ENCODE measurements at places on chromosomes 5 and 9.

DNA sequence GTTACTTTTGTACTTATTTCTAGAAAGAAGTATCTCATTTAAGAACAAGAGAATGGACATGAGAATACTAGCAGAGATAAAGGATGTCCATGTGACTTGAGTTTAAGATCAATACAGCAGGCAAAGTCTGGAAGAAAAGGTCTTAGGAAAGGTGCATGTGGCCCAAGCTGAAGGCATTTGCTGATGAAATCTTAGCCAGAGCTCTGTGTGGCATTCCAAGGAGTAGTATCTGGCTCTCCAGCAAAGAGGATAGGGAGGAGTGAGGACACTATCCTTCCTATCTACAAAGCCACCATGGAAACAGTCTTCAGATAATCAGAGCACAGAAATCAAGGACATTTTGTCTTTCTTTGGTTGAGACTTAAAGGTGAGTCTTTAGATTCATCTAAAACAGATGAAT, 244.1 kb upstream of the RGMB start:
- DNase-seq: no peak

DNA sequence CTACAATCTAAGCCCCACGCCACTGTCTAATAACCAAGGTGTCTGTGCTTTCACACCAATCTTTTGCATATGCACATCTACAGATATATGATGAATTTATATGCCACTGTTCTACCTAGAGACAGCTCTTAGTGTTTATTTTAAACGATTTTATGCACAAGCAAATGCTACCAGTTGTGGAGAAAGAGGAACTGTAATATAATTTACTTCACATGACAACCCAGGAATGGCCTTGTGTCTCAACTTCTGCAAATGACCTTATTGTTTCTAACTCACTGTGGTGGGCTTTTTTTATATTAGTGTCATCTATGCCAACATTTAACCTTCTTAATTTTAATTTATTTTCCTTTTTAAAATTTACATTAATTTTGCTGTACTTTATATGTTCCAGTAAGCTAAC, 531.1 kb upstream of the TLE4 start:
- DNase-seq: no peak

DNA sequence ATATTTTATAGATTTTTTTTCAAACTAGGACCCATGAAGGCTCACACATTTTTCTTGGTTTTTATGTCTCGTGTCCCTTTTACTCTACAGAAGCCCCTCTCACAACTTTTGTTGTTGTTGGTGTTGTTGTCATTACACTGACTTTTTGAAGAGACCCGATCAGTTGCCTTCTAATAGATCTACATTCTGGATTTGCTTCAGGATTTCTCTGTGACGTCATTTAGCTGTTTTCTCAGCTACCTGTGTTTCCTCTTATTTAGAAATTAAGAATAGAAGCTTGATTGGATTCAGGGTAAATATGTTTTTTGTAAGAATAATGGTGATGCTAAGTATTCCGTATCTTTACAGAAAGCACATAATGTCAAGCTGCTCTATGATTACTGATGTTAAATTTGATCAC, 213.3 kb upstream of the ZNF462 start:
- DNase-seq: no peak

DNA sequence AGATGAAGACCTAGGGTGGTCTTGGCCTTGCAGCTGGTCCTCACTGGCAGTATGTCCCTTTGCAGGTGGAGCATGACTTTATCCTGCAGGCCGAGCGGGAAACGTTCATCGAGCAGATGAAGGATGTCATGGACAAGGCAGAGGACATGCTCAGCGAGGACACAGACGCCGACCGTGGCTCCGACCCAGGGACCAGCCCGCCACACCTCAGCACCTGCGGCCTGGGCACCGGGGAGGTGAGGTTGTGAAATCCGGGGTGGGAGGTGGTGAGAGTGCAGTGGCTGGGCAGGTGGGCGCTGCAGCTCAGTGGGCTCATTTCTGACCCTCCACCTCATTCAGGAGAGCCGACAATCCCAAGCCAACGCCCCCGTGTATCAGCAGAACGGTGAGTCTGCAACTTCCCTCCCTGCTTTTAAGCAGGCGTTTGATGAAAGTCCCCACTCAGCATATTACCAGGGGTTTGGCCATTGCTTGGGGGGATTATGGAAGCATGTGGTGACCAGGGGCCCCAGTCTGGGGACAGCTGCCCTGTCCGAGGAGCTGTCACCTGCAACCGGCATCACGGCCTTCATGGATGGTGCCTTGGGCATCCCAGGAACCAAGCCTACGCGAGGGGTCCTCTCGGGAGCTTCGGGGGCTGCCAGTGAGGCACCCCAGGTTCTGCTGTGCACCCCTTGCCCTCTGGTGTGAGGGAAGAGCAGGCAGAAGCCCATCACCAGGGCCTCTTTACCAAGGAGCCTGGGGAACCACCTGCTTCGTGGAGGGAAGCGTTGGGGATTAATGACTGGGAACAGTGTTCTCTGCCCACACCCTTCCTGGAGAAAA, 84.0 kb downstream of the WNK2 start:
- no peak for DNase-seq

GRCh38 chr9:129208207-129209032, 30.4 kb upstream of the IER5L start:
- DNase-seq: no peak

- no peak for DNase-seq
Measured at GRCh38 chr9:32906213-32906612, 95.2 kb downstream of the APTX start.

DNA sequence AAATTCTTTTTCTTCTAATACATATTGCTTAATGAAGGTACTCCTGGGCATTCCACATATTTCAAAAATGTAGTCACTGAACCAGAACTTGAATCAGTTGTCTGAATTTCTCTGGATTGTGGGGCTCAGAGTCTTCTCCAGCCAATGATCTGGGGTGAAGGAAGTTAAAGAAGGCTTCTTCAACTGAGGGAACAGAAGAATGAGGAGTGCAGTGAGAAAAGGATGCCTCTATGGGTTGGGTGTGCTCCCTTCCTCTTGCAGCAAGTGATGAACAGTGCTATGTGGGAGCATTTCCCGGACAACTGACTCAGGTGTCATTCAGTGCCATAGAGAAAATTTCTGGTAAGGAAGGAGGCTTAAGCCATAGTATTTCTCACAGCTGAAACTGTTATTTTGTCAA, 7.9 kb downstream of the LNPEP start:
- DNase-seq: no peak

DNA sequence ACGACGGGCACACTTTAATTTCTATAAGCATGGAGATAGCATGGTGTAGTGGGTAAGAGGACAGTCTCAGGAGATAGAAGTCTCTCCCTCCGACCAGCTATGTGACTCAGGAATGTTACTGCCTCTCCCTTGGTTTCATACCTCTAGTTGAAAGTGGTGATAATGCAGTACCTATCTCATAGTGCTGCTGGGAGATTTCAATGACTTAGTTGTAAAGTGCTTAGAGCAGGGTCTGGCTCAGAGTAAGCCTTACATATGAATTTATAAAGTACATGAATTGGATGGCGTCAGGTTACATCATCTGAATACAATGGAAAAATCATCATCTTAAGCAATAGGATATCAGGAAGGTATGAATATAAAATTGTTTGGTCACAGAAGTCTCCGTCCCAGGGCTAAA, 952.8 kb upstream of the EDIL3 start:
- DNase-seq: no peak

GRCh38 chr5:159242656-159243055, 20.4 kb upstream of the UBLCP1 start:
- no peak for DNase-seq

DNA sequence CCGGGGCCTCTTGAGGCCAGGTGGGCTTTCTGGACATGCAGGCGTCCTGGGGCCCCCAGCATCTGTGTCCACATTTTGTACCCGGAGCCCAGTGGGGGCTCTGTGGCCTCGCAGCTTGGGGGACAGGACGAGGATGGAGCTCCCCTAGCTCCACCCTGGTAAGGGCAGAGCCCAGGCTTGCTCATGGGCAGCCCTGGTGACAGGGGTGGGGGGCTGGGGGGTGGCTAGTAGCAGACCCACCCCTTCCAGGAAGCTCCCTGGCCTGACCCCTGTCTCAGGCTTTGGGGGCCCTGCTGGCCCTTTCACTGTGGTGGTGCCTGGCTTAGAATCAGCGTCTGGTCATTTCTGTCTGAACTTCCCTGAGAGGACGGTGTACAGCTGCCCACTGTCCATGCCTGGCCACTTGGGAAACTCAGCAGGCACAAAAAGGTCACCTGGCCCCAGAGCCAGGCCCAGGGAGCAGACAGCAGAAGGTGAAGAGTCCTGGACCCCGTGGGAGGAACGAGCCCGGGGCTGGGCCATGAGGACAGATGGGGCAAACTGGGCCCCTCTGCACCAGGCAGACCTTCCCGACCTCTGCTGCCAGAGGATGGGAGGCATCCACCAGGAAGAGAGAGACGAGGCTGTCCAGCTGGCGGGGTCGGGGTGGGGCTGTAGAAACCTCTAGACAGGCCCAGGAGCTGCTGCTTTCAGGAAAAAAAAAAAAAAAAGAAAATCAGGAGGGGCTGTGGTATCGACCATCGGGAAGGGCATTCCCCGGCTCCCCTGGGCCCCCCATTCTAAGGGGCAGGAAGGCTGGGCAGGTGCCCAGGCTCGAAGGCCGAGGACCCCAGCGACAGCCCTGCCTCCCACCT, 52.8 kb downstream of the EXD3 start:
- no peak for DNase-seq

DNA sequence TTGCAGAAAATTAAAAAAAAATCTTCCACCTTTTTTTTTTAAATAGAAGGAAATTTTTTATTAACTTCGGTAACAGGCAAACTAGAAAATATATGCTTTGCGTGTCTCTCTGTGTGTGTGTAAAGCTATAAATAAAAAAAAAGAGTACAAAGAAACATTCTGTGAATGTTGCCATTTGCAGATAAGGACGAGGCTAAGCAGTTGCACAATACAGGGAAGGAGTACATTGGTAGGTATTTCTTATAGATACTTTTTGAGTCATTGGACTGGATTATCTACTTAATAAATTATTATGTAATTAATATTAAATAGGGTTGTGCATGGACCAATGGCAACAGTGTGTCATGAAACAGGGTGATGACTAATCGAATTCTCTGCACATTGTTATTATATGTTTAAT, 102.4 kb downstream of the CAMK4 start:
- DNase-seq: no peak

GRCh38 chr5:96001262-96001661, 39.6 kb upstream of the ELL2 start:
- no peak for DNase-seq

DNA sequence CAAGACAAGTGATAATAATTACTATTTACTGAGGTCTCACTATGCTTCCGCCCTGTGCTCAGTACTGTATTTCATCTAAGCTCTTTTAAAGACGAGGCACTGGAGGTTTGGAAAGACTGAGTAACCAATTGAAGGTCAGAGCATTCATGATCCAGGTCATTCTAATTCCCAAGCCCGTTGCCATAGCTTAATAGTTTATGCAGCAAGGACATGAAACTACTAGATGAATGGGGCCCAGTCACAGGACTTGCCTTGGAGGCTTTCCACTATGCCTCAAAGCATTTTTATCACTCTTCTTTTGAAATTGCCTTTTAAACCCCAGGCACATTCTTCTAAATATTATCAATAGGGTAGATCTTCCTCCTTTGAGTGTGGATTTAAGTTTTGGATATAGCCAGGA, 17.2 kb upstream of the NFIB start:
- DNase-seq: no peak

GRCh38 chr5:143484601-143485000, 81.1 kb upstream of the NR3C1 start:
- DNase-seq: no peak

GRCh38 chr5:148398698-148399121, 15.0 kb downstream of the FBXO38 start:
- DNase-seq: no peak

DNA sequence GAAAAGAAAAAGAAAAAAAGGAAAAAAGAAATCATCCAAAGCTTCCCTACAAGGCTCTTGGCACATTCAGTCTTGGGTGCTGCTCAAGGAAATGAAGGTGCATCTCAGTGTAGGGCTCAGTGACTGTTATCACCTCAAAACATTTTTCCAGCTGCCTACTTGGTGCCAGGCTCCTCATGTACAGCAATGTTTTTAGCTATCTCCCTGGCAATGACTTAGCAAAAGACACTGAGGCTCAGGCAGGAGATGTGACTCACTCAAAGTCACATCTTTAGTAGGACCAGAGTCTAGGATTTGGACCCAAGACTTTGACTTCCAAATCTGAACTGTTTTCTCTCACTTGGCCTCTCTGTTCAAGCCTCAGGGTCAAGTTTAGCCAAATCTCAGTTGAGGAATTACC, 264.2 kb downstream of the CRB2 start:
- no peak for DNase-seq

DNA sequence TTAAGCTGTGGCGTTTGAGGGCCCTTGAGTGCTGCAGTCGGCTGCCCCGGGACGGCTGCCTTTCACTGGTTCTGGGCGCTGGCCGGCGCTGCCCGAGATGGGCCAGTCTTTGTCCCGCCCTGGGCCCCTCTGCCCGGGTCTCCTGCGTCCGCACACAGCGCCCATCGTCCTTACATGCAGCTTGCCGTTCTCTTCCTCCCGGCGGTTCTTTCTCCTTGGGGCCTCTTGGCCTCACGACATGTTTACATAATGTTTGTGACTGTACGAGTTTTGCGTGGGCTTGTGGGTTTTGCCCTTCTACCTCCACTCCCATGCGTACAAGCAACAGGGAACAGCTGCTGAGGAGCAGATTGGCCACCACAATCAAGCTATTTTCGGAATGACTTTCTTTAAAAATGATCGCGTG, 618 bp downstream of the TNPO1 start:
- DNase-seq: peak; percentile 7

GRCh38 chr9:109861499-109861898, 81.5 kb downstream of the PALM2AKAP2 start:
- no peak for DNase-seq

GRCh38 chr5:37662789-37663485, 176.9 kb downstream of the GDNF start:
- no peak for DNase-seq

GRCh38 chr5:106680330-106680729, 990.4 kb downstream of the EFNA5 start:
- no peak for DNase-seq

GRCh38 chr5:105868038-105868780, 1802.5 kb downstream of the EFNA5 start:
- DNase-seq: no peak

DNA sequence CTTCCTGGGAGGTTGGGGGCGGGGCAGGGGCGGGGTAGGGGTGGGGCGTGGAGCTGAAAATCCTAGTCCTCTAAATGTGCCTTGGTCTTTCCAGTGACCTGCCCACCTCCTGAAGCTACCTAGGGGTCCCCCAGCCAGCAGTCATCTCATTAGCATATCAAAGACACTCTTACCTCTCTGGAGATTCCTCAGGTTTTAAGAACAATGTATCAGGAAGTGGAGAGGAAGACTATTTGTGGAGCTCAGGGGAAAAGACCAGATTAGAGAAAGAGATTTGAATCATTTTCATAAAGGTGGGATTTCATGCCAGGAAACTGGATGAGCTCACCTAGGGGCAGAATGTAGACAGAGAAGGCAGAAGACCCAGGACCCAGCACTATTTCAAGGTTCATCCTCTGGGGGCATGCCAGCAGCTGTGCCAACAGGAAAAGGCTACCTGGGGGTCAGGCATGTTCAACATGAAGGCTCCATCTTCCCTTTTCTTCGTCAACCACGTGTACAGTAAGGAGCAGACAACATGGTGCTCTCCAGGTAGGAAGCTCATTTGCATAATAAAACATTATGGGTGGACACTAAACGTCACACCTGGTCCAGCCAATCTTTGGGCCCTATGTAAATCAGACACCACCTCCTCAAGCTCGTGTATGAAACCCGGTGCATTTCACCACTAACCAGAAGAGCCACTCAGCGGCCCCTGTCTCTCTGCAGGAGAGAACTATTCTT, 6.9 kb downstream of the GMCL2 start:
- DNase-seq: no peak

- no peak for DNase-seq
Measured at GRCh38 chr9:22813529-22813928, 366.9 kb downstream of the DMRTA1 start.
